ENCODE measurements at places on chromosomes 7 and 10.

GRCh38 chr10:70804421-70804808 lies 11.3 kb upstream of the SGPL1 start:
- no peak for DNase-seq

GRCh38 chr10:76113952-76114351 lies 682.5 kb downstream of the LRMDA start:
- DNase-seq, result no peak

- no peak for DNase-seq
Measured at GRCh38 chr7:5452937-5453540, 29.4 kb upstream of the TNRC18 start.

DNA sequence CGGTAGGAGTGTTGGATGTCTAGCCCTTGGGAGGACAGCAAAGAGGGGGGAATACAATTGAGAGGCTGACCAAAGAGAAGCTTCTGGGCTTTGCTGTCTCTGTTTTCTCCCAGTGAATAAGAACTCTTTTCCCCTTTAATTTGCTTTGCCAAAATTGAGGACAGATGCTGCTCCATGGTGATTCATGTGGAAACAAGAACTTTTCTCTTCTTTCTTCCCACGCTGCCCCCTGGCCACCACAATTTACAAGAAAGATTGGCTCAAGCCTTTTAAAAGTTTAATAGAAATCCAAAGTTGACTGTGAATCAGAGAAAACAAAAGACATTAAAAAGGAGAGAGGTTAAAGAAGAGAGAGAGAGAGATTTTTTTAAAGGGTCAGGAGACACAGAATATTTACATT lies 49.0 kb downstream of the PRR15 start:
- no peak for DNase-seq

DNA sequence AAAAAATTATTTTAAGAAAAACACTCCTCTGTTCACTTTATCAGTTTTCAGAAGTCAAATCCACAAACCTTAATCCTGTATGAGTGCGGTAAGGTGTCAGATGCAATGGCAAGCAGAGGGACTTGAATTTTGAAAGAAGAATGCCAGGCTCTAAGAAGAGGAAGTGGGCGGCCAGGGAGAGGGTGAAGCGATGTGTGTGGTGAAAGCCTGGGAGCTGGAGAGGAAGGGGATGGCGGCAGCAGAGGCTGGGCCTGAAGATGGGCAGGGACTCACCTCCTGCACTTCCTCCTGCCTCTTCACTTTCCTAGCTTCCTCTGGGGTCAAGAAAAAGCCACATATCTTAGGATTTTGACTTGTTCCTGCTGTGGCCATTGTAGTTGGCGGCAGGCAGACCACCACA lies 609.6 kb downstream of the PARD3 start:
- DNase-seq, result no peak

DNA sequence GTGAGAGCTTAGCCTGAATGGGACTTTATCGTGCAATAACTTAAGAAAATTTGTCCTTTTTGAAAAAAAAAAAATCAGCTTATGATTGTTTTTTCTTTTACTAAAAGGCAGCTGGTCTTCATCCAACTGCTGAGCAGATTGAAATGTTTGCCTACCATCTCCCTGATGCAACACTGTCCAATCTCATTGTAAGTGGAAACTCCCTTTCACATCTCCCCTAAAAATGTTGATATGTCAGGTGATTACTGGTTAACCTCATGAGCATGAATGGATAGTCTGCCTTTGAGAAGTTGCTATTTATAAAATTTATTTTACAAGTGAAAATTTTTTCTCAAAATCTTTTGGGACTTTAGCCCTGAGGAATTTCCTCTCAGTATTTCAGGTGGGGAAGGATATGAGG lies 17.8 kb upstream of the HKDC1 start:
- DNase-seq, result peak; percentile 72

- DNase-seq, result peak; percentile 69
Measured at GRCh38 chr7:138008588-138009349, 6.9 kb upstream of the CREB3L2 start.

GRCh38 chr10:25162391-25162790 lies 12.4 kb upstream of the GPR158 start:
- no peak for DNase-seq

GRCh38 chr10:31072451-31072850 lies 40.8 kb upstream of the ZNF438 start:
- DNase-seq, result no peak

- DNase-seq, result no peak
Measured at GRCh38 chr7:132135746-132136385, 440.4 kb downstream of the PLXNA4 start.

DNA sequence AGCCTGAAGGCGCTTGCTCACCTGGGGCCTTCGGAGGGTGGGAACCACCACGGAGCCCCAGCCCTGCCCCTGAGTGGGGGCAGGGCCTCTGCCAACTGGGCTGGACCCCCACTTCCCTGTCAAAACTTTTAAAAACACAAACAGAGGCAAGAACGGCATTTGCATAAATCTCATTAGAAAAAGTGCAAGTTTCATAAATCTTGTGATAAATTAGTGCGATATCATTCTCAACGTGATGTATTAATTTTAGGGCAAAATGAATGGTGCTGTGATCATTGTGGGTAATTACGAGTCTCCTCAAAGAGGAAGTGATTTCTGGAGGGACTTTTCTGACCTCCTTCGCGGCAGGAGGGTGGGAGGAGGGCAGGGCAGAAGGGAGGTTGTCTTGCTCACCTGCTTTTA lies 98.3 kb downstream of the CDH23 start:
- DNase-seq, result no peak

DNA sequence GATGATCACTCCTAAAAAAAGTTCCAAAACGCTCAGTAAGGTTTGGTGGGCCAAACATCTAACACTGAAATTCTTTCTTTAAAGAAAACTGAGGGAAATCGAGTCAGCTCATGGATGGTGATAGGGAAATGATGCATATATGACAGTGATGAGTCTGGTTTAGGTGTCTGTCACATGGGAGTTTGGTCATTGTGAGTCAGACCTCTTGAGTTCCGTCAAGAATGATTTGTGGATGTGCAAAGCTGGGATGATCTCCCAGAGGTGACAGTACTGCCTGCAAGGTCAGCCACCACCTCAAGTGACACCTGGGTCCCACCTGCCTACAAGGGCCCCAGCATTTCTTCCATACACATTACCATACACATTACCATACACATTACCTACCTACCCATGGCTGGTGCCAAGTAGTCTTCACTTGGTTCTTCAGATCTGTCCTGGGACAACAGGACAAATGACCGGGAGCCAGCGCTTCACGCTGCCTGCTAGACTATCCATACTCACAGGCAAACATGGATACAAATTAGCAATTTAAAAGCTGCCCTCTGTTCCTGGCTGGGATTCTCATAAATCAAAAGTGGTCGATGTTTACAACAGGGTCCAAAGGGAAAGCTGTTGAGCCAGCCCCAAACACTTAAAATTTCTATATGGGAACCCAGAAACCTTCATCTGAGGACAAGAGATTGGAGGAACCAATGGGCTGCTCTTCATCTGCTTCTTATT lies 128.4 kb downstream of the ADAM12 start:
- DNase-seq, result no peak

GRCh38 chr7:51592842-51593599 lies 276.4 kb upstream of the COBL start:
- DNase-seq, result no peak

DNA sequence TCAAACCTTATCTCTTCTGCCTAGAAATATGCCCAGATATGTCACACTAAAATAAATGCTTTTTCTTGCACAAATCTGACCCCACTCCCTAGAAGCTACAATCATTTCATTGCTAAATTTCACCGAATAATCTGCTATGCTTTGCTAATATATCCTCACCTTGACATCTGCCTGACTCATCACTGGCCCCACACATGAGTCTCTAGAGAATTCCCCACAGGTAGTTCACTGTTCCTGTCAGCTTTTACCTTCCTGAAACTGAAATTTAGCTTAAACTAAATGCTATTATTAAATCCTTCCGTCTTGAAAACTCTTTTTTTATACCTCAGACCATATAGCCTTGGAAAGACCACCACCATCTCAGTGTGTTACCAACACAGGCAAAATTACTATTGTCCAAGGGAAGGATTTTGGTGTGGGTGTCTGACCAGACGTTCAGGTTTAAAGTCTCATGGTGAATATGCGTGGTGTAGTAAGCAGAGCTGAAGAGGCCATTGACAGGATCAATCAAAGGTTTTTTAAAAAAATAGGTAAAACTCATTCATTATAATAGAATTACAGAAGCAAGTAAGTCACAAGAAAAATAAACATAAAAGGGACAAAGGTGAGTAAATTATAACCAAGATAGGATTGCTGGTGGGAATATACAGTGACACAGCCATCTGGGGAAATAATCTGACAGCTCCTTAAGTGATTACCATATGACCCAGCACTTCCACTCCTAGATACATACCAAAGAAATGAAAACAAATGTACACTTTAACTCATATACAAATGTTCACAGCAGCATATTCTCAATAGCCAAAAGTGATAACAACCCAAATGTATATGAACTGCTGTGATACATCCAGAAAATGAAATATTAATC lies 173.5 kb downstream of the KMT2E start:
- DNase-seq, result no peak

- no peak for DNase-seq
Measured at GRCh38 chr10:75009426-75009825, 102.0 kb upstream of the SAMD8 start.

DNA sequence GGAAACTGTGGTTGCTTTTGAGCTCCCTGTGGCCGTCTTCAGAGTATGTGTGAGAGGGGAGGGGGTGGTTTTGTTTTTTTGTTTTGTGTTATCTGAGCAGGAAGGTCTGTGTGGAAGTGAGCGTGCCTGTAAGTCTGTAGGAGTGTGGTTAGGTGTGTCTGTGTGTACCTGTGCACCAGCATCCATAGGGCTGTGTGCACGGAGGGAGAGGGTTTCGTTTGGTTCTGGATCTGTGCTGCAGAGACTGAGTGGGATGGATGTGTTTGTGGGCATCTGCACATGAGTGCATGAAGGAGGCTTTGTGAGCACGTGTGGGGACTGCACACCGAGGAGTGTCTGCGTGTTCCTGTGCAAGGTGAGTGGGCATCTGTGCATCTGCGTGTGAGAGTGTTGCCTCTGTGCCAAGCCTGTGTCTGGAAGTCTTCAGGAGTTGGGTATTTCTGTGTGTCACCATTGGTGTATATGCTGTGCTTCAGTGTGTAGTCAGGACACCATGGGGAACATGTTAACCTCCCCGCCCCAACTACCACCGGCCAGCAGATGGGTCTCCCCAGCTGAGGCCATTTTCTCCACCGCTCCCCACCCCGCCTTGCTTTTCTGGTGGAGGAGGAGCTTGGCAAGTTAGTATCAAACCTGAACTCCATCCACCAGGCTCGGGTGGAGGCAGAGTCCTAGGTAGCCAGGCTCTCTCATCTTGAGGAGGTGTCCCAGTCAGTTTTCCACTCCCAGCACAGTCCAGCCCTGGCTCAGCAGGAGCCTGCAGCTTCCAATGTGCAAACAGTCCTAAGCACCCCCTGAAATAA lies 7.1 kb upstream of the TLX1 start:
- DNase-seq, result no peak

GRCh38 chr7:101990811-101991418 lies 173.5 kb downstream of the CUX1 start:
- DNase-seq, result no peak

DNA sequence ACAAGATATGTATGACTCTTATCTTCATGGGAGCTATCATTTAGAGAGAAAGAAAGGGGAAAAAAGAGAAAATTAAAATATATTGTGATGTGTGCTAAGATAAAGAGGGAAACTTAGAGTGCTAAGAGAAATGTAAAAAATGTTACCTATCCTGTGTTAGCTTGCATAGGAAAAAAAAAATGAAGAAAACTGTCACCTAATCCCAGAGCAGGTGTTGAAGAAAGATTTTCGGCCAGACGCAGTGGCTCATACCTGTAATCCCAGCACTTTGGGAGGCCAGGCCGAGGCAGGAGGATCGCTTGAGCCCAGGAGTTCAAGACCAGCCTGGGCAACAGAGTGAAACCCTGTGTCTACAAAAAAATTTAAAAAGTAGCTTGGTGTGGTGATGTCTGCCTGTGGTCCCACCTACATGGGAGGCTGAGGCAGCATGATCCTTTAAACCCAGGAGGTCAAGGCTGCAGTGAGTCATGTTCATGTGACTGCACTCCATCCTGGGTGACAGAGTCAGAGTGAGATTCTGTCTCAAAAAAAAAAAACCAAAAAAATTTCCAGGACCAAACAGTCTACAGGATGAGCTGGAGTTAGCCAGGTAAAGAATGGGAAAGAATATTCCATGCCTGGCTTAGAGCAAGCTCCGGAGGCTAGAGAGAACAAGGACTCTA lies 2.4 kb upstream of the MKLN1 start:
- no peak for DNase-seq

GRCh38 chr10:61830846-61831273 lies 70.6 kb upstream of the ARID5B start:
- DNase-seq, result no peak

- DNase-seq, result no peak
Measured at GRCh38 chr7:66523409-66523808, 105.3 kb upstream of the KCTD7 start.

- DNase-seq, result no peak
Measured at GRCh38 chr10:50794490-50794889, 54.8 kb downstream of the ASAH2B start.

GRCh38 chr7:144022169-144022568 lies 22.0 kb downstream of the OR6B1 start:
- DNase-seq, result no peak

DNA sequence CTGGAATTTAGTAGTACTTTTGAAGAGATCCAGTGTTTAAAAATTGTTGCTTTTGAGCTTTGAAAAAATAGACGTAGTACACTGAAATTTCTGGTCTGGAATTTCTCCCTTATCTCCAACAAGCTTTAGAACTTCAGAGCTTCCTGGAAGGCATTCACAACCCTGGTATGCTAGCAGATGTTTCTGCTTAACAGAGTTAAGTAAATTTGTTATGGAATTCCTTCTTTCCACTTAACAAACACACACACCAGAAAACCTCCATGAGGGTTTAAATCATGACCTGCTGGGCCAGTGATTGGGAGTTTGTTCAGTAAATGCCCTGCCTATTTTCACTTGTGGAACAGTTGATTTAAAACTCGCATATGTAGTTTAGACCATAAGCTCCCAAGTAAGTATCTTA lies 13.7 kb downstream of the ASB15 start:
- DNase-seq, result no peak

DNA sequence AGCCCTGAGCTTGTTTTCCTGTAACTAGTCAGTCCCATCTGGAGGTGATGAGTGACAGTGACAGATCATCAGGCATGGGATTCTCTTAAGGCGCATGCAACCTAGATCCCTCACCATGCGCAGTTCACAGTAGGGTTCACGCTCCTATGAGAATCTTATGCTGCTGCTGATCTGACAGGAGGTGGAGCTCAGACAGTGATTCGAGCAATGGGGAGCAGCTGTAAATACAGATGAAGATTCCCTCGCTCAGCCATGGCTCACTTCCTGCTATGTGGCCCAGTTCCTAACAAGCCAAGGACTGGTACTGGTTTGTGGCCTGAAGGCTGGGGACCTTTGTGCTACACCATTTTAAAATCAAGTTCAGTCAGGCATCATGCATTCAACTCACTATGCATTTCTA lies 221.7 kb downstream of the KIAA1217 start:
- no peak for DNase-seq

- no peak for DNase-seq
Measured at GRCh38 chr7:82472966-82473365, 29.4 kb upstream of the CACNA2D1 start.

GRCh38 chr7:50217401-50217800 lies 87.1 kb upstream of the IKZF1 start:
- DNase-seq, result no peak

GRCh38 chr7:157977306-157977705 lies 610.3 kb downstream of the PTPRN2 start:
- DNase-seq, result no peak

GRCh38 chr7:151342102-151342646 lies 562 bp downstream of the NUB1 start:
- no peak for DNase-seq

- no peak for DNase-seq
Measured at GRCh38 chr10:35398908-35399307, 62.6 kb downstream of the CCNY start.

GRCh38 chr7:2273866-2274265 lies 31.8 kb downstream of the NUDT1 start:
- no peak for DNase-seq
